Naive thymus-derived CD4-positive, alpha-beta T cell (primary cell): ENCODE measurements at places on chromosomes 5 and 9. TPM values are rescaled to one million over a fixed set of nuclear protein-coding genes. Genes with fewer than 3 reads are reported as not detected.
A peak's percentile ranks its signal among the peaks of the same experiment; 100 is the strongest.

The HTR4 gene
- total RNA-seq, result not detected

The CCL27 gene
- total RNA-seq, result not detected

The PCSK1 gene
- not detected for total RNA-seq

The F2RL1 gene
- 3.2 TPM for total RNA-seq

The ENTPD2 gene
- not detected for total RNA-seq

The SH3PXD2B gene
- total RNA-seq, result 0.15 TPM

The PTGES gene
- total RNA-seq, result not detected

The PCDHB15 gene
- not detected for total RNA-seq

- no peaks in the 10 kb centered on the region for H3K36me3 ChIP-seq
- peak overlapping the region; percentile 41 for H3K4me3 ChIP-seq
- peaks cover 8% of the 10 kb centered on the region for H3K27me3 ChIP-seq
- no peaks in the 10 kb centered on the region for H3K4me1 ChIP-seq
- H3K27ac ChIP-seq, result no peak overlapping the region
Measured at GRCh38 chr9:95048225-95049087, 269.1 kb downstream of the FANCC start.

GRCh38 chr9:19946441-19947109 lies 157.7 kb upstream of the SLC24A2 start:
- H3K36me3 ChIP-seq, result no peaks in the 10 kb centered on the region
- no peak for DNase-seq
- H3K4me1 ChIP-seq, result no peaks in the 10 kb centered on the region
- H3K4me3 ChIP-seq, result no peak overlapping the region

DNA sequence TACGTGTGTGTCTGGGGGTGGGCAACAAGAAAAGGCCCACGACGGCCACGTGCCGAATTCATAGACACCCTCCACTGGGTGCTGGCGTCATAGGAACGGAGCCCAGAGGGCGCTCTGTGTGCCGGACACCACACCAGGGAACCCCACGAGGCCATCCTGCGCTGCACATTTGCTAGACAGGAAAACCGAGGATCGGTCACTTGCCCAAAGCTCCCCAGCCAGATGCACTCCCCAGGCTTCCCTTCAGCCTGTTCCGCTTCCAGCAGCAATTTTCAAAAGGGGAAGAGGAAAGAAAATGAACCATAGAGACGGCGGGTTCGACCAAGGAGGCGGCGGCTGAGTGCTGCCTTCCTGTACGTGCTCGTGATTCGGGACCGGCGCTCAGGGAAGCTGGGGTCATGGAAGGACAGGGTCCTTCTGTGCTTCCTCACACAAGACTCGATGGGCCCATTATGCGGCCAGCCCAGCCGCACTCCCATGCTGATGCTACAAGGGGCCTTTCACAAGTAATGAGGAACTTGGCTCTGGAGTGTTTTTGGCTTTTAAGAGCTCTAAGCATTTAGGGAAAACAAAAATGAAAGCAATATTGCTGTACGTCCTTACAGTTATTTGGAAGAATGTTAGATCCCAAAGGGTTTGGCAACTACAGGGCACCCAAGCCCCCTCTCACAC lies 124.6 kb upstream of the SARDH start:
- no peaks in the 10 kb centered on the region for H3K4me1 ChIP-seq
- no peaks in the 10 kb centered on the region for H3K27me3 ChIP-seq
- no peak overlapping the region for H3K27ac ChIP-seq

DNA sequence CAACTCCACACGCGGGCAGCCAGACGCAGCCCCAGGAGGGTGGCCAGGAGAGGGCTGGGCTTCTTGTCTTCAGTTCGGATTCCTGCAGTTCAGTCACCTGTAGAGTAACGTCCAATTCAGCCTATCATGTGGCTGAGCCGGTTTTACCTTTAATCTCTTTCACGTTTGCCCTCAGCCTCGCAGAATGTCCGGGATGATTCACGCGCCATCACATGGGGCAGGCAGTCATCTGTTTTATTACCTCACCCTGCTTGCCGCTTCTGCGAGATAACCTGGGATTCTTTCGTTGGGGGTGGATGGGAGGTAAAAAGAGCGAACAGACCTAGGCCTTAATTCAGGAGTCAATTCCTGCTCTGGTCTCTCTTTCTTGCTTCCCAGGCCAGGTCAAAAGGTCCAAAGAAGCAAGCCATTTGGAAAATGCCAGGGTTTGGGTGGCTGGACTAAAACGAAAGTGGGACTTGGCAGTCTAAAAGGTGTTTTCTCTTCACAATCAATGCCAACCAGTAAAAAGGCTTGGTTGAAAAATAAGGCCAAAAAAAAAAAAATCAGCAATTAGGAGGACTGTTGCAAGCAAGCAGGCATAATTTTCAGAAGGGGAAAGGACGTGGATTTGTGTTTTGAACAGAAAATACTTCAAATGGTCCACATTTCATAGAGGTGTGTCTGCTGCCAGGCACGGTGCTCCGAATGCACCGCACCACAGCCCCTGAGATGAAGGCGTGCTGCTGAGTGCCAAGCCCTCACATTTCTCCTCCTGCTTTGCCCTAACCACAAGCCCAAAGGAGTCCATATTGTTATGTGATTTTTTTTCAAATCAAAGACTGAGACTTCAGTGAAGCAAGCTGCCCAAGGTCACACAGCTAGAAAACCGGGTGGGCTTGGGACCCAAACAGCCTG lies 2.8 kb upstream of the WWC1 start:
- H3K27me3 ChIP-seq, result no peaks in the 10 kb centered on the region
- H3K4me1 ChIP-seq, result no peaks in the 10 kb centered on the region
- DNase-seq, result no peak

DNA sequence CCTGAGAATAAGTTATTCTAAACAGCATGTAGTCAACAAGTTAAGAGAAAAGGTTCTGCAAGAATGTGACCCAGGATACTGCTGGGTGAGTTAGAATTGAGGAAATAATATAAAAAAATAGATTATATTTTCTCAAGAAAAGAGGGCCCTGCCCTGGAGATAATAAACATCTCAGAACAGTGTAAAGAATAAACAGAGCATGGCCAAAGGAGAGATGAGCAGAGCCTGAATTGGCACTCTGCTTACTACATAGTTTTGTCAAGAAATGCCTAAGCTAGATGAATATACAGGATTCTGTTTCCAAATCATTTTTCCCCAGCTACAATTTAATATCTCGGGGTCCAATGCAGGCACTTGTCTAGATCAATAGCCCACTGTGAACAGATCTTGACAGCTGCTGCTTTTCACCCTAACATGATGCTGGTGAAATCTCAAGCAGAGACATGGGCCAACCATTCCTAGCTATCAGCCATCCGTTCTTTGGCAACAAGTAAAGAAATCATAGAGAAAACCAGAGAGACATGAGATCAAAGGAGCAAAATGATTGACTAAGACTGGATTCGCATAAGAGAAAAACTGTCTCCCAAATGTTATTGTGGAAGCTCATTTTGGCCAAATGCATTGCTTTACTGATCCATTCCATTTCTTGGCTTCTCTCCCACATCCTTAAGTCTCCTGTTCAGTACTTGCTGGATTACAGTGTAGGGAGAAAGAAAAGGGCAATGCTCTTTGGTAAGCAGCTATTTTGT lies 173.2 kb downstream of the PRELID2 start:
- DNase-seq, result no peak
- no peaks in the 10 kb centered on the region for H3K36me3 ChIP-seq
- no peak overlapping the region for H3K27ac ChIP-seq
- no peak overlapping the region for H3K4me3 ChIP-seq
- no peaks in the 10 kb centered on the region for H3K4me1 ChIP-seq
- no peaks in the 10 kb centered on the region for H3K27me3 ChIP-seq

GRCh38 chr5:158812408-158812807 lies 287.3 kb downstream of the EBF1 start:
- no peaks in the 10 kb centered on the region for H3K36me3 ChIP-seq
- H3K4me1 ChIP-seq, result peaks cover 25% of the 10 kb centered on the region
- DNase-seq, result peak; percentile 80
- H3K27ac ChIP-seq, result peak overlapping the region; percentile 42

DNA sequence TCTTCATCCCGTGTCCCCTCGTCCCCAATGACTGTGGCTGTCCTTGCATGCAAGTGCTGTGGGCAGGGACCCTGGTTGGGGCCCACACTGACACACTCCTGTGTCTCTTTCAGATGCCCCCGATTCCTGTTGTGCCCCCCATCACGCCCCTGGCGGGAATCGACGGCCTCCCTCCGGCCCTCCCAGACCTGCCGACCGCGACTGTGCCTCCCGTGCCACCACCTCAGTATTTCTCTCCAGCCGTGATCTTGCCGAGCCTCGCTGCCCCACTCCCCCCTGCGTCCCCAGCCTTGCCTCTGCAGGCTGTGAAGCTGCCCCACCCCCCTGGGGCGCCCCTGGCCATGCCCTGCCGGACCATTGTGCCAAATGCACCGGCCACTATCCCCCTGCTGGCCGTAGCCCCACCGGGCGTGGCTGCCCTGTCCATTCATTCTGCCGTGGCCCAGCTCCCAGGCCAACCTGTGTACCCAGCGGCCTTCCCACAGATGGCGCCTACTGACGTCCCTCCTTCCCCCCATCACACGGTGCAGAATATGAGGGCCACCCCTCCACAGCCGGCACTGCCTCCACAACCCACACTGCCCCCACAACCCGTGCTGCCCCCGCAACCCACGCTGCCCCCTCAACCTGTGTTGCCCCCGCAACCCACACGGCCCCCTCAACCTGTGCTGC lies 75.0 kb downstream of the WNK2 start:
- no peaks in the 10 kb centered on the region for H3K36me3 ChIP-seq
- no peaks in the 10 kb centered on the region for H3K4me1 ChIP-seq
- peak; percentile 1 for DNase-seq

GRCh38 chr9:8883321-8883720 lies 1083.7 kb upstream of the DMAC1 start:
- H3K4me1 ChIP-seq, result no peaks in the 10 kb centered on the region
- DNase-seq, result no peak
- H3K27me3 ChIP-seq, result no peaks in the 10 kb centered on the region
- no peaks in the 10 kb centered on the region for H3K36me3 ChIP-seq
- no peak overlapping the region for H3K4me3 ChIP-seq

GRCh38 chr5:111259636-111260035 lies 35.5 kb downstream of the CAMK4 start:
- no peaks in the 10 kb centered on the region for H3K27me3 ChIP-seq
- peaks cover 16% of the 10 kb centered on the region for H3K4me1 ChIP-seq
- H3K27ac ChIP-seq, result no peak overlapping the region
- H3K36me3 ChIP-seq, result no peaks in the 10 kb centered on the region
- DNase-seq, result no peak
- no peak overlapping the region for H3K4me3 ChIP-seq

- H3K36me3 ChIP-seq, result no peaks in the 10 kb centered on the region
- no peak overlapping the region for H3K27ac ChIP-seq
- no peaks in the 10 kb centered on the region for H3K4me1 ChIP-seq
- no peak overlapping the region for H3K4me3 ChIP-seq
Measured at GRCh38 chr5:167952278-167952995, 339.0 kb upstream of the WWC1 start.

DNA sequence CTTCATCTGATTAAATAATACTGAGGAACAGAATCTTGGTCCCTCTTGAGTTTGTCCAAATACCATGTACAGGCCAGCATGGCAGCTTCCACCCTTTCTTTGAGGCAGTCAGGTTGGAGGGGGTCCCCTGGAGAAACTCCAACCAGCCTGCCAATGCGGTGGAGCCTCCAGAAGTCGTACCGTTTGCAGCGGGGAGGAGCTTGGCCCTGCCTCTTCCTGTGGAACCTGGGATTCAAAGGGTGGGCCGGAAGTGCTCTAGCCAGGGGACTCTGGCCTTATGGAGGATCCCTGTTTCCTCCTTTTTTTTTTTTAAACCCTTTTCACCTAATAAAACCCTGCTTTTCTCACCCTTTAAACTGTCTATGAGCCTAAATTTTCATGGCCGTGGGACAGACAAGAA lies 216.3 kb upstream of the ZNF608 start:
- no peaks in the 10 kb centered on the region for H3K27me3 ChIP-seq
- H3K4me3 ChIP-seq, result no peak overlapping the region
- no peaks in the 10 kb centered on the region for H3K4me1 ChIP-seq
- no peak overlapping the region for H3K27ac ChIP-seq
- no peak for DNase-seq

GRCh38 chr5:132258102-132259068 lies 889 bp downstream of the PDLIM4 start:
- no peaks in the 10 kb centered on the region for H3K27me3 ChIP-seq
- H3K36me3 ChIP-seq, result no peaks in the 10 kb centered on the region
- H3K4me1 ChIP-seq, result no peaks in the 10 kb centered on the region

DNA sequence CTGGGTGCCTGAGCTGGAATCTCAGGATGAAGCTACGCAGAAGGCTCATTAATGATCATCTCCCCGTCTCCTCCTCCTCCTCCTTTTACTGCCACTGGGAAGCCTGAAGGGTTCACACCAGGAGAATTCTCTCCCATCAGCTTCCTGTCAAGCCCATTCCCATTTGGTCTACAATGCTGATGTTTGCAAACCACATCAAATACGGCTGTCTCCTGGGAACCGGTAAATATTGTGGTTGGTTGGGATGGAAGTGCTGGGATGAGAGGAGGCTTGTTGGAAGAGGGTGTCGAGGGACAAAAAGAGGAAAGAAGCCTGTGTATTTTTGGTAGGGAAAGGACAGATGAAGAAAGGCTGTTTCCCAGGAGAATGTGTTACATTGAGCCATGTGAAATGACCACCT lies 13.2 kb upstream of the S1PR3 start:
- H3K36me3 ChIP-seq, result no peaks in the 10 kb centered on the region
- H3K4me3 ChIP-seq, result no peak overlapping the region
- H3K27me3 ChIP-seq, result no peaks in the 10 kb centered on the region
- no peaks in the 10 kb centered on the region for H3K4me1 ChIP-seq
- no peak overlapping the region for H3K27ac ChIP-seq

- H3K4me1 ChIP-seq, result no peaks in the 10 kb centered on the region
- H3K4me3 ChIP-seq, result no peak overlapping the region
- no peak overlapping the region for H3K27ac ChIP-seq
- no peaks in the 10 kb centered on the region for H3K36me3 ChIP-seq
Measured at GRCh38 chr9:99511723-99512122, 289.6 kb downstream of the SEC61B start.

- H3K4me3 ChIP-seq, result no peak overlapping the region
- H3K36me3 ChIP-seq, result no peaks in the 10 kb centered on the region
- DNase-seq, result no peak
- no peaks in the 10 kb centered on the region for H3K27me3 ChIP-seq
- H3K27ac ChIP-seq, result no peak overlapping the region
Measured at GRCh38 chr9:20016611-20017010, 227.8 kb upstream of the SLC24A2 start.
